Stomach (tissue), 19 donors: ENCODE measurements at places on chromosomes 7 and 10.

DNA sequence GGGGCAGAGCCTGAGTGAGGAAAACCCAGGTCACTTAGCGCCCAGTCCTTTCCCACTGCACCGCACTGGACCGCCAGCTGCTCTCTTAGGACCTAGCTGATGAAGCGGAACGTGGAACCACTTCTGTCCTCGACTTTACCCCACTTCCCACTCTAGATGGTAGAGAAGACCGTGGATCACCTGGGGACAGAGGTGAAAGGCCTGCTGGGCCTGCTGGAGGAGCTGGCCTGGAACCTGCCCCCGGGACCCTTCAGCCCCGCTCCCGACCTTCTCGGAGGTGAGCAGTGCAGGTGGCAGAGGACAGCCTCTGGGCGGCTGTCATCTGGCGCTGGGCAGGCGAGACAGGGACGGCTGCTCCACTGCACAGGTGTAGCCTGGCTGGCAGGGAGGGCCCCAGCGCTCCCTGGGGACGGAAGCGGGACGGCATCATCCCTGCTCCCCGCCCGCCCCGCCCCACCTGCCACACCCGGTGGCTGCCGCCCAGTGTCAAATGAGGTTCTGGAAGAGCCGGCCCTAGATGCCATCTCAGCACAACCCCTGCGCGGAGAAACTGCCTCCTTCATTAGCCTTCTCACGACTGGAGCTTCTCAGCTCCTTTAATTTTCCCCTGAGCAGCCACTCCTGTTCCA, 11.7 kb downstream of the PLAC9 start:
- DNase-seq: peak; percentile 68

DNA sequence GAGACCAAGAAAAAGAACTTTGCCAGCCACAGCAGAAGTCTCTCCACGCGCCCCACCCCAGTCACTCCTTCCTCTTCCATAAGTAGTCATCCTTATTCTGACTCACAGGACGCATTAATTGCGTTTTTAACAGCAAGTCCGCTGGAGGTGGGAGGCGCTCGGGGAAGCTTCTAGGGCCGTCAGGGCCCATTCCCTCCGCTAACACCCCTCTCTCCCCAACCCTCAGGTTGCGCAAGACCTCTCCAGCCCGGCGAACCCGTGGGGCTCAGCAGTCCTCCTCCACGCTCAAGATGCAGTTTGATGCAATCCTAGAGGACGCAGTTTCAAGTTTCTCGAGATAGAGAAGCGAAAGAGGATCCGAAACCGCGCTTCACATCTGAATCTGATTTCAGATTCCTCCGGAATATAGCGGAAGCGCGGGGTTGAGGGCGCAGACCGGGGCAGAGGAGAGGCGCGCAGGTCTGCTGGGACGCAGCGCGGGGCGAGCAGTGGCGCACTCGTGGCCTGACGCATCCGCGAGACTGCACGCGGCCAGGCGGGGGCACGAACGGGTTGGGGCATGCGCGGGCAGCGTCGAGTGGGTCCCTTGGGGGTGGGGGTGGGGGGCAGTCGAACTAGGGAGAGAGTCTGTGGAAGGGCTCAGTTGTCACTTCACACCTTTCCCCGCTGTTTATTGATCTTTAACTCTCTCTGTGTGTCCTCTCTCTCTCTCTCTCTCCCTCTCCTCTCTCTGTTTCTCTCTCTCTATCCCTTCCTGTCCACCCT, 37.8 kb upstream of the PSAP start:
- peak; percentile 87 for DNase-seq

DNA sequence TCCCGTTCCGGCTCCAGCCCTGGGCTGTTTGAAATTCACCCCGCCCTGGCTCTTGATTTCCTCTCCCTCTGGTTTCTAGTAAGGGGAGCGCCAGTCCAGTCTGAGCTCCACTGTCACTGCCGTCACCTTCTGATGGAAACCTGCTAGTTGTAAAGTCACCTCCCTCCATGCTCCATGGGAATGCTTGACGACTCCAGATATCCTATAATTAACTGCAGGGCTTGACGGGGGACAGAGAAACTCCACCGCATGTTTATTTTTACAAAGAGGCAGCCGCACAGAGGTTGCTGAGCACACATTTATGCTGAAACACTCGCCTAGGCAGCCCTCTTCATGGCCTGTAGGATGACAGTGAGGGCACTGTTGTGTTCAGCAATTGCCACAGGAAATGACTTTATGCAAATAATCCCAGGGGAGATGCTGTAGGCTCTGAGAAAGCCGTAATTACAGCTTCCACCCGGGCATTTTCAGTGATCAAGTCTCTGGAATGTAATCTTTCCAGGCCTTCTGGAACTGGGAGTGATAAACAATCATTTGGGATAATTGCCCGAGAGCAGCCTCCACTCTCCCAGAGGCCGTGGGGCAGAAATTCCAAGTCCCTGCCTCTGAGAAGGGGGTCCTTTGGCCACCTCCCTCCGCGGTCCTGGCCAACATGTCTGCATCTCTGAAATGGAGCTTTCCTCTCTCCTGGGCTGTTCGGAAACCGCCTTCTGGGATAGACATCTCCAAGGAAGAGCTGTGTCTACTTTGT, 300.5 kb downstream of the KLF6 start:
- no peak for DNase-seq

DNA sequence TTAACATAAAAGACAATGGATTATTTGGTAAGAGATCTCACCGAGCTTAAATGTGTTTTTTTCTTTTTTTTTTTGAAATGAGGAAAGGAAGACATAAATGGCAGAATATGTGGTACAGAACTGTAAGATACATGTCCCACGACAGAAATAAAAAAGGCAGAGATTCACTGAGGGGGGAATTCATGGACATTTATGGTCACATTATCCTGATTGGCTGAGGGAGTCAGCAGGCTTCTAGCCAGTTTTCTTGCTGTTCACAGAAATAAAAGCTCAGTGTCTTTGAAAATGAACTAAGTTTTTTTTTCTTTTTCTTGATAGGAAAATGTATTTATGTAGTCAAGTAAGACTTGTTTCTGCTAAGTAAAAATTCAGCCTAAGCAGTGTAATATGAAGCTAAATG, 8.2 kb upstream of the FAS start:
- no peak for DNase-seq

GRCh38 chr10:108412323-108412722, 1247.8 kb upstream of the SORCS1 start:
- no peak for DNase-seq

GRCh38 chr10:129465796-129466702, 992 bp upstream of the MGMT start:
- DNase-seq: no peak

DNA sequence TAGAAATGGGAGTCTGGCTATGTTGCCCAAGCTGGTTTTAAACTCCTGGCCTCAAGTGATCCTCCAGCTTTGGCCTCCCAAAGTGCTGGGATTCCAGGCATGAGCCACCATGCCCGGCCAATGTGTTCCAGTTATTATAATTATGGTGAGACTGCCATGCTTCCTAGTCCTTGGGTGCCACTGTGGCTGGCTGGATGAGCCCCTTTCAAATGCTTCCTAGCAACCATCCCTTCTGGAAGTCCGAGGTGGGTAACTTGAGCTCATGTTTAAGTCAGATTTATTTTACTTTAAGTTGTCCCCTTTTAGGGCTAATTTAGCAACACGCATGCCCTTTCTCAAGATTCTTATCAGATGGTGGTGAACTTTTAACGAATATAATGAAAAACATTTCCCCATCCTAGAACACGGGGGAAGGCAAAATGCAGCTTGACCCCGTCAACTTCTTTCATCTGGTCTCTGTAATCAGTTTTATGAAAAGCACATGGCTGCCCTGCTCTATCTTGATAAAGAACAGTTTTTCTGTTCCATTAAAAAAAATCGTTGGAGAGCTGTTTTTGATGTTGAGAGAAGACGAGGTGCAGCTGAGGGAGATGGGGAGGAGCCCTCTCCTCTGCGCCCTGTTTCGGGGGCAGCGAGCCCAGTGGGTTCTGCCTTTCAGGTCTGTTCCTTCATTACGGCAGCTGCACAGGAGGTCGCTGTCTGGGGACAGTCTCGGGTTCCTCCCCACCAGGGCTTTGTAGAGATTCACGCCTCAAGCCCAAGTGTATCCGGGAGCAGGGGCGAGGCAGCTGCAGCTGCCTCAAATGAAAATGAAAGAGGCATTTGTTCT, 61.0 kb upstream of the MKI67 start:
- DNase-seq: no peak

DNA sequence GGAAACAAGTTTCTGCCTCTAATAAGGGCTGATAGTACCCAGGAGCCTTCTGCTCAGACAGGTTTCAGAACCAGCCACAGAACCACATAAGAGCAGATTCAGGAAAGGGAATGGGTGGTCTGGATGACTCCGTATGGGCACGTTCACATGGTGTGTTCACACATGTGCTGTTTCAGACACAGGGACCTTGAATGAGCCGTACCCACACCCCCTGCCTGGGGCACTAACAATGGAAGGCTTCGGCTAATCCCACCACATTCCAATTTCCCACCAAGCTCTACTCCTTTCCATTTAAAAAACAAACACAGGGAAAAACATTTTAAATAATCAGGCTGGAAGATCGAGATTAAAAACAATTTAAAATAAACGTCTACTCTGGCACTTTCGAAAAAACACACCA, 217.3 kb downstream of the GRID1 start:
- no peak for DNase-seq

DNA sequence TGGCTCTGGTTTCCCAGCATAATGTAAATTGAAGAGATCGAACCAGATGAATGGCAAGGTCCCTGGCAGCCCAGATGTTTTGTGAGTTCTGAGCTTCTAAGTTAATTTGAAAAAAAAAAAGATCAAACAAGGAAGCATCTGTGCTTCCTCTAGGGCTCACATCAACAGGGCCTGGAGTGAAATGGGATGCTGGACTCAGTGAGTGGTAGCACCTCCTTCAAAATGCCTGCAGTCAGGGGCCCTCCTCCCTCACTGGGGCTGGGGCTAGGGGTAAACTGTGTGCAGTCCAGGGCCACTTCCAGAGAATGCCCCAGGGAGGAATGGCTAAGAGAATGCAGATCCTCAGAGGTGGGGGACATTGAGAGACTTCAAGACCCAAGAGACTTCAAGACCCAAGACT, 6.0 kb upstream of the CUEDC2 start:
- DNase-seq: no peak
